Mesothelial cell of epicardium (in vitro differentiated cells): ENCODE measurements at places on chromosomes 3 and 15. TPM values are rescaled to one million over a fixed set of nuclear protein-coding genes. Genes with fewer than 3 reads are reported as not detected.

The MITF gene
- 6.9 to 8.2 TPM (median 7.0 TPM) in 3 replicates for total RNA-seq

The C3orf49 gene
- not detected in 3 replicates for total RNA-seq

The LRRC34 gene
- total RNA-seq = 4.3 to 5.3 TPM (median 5.1 TPM) in 3 replicates

The C3orf22 gene
- total RNA-seq = 0.22 to 0.38 TPM in 2 of 3 replicates, not detected in the other

The MASP1 gene
- 1.4 to 2.4 TPM (median 1.5 TPM) in 3 replicates for total RNA-seq

The C3orf38 gene
- total RNA-seq = 30.4 to 31.9 TPM (median 31.3 TPM) in 3 replicates

The PCNP gene
- 131 to 142 TPM (median 138 TPM) in 3 replicates for total RNA-seq

The GOLGA6B gene
- 0.18 to 0.57 TPM in 2 of 3 replicates, not detected in the other for total RNA-seq

The ASB14 gene
- total RNA-seq = not detected in 3 replicates

The HESX1 gene
- 1.5 to 2.4 TPM (median 1.7 TPM) in 3 replicates for total RNA-seq

The KCNAB1 gene
- total RNA-seq = 3.5 to 5.6 TPM (median 3.7 TPM) in 3 replicates

The CTDSPL gene
- total RNA-seq = 29.1 to 33.9 TPM (median 29.9 TPM) in 3 replicates

DNA sequence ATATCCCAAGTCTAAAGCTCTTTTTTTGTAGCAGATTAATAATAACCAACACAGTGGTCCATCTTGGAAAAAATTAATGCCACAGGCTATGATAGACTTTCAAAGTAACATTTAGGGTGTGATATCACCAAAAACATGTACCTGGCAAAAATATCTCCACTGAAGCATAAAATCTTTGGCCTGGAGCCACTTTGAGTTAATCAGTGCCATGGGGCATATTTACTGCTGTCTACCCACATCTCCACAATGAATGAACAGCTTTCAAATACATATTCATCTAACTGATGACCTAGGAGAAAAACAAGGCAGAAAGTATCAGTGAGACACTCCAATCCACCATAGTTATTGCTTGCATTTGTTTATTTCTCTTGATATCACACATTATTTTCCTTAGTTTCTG is 296.0 kb upstream of the MDFIC2 start:
- DNase-seq = no peak

DNA sequence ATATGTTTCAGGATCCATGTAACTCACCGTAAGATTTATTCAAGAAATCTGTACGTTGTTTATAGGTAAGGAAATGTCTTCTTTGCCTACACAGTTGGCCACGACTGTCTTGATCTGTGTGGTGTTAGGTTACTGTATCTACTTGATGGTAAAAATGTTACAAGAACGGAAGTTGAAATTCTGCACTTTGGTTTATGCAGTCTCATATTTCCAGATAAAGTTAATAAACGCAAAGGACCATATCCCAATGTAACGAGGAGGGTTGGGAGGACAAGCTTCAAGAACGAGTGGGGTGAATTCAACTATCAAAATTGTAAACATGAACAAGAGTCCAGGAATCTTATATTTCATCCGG is 1.0 kb downstream of the USF3 start:
- DNase-seq = no peak

GRCh38 chr3:82568776-82569338 is 807.4 kb upstream of the GBE1 start:
- DNase-seq = no peak

- DNase-seq = no peak
Measured at GRCh38 chr3:78204977-78205376, 1165.1 kb downstream of the ROBO2 start.

DNA sequence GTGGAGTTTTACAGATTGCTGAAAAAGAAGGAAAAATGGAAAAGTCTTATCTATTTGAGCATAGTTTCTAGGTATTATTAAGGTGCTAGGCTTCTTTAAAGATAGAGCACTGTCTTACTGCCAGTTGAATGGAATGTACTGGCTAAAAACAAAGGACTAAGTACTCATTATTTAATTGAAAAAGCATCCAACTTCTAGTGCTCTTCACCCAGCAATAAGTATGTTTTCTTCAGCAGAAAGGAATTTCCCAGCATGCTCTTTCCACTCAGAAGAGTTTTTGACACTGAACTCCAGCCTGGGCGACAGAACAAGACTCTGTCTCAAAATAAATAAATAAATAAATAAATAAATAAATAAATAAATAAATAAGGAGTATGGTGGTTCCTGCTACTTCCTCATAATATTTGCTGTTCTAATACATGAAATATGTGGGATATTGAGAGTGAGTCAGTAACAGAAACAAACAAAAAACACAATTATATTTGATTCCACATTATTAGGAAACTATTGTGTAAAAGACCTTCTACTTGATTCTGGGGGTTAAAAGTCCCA is 70.6 kb downstream of the ATP13A4 start:
- no peak for DNase-seq

DNA sequence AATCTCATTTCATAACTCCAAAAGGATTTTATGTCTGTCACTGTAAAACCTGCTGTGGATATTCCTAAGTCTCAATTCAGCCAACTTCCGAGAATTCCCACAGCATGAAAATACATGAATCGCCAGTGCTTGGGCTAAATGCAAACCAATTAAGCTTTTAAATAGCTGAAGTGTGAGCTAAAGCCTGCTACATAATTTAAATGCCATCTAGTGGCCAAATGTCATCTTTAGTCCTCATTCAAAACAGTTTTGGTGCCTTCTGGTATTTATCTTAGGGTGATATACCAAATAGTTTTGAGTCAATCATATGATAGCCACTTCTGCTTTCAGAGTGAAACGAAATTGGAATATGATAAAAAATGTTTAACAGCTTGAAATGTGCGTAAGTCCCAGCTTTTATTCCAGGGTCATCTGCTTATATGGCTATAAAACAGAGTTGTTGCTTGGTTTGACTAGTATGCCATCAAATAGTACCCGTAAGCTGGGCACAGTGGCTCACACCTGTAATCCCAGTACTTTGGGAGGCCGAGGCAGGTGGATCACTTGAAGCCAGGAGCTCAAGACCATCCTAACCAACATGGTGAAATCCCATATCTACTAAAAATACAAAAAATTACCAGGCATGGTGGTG is 41.8 kb upstream of the CCNL1 start:
- no peak for DNase-seq

DNA sequence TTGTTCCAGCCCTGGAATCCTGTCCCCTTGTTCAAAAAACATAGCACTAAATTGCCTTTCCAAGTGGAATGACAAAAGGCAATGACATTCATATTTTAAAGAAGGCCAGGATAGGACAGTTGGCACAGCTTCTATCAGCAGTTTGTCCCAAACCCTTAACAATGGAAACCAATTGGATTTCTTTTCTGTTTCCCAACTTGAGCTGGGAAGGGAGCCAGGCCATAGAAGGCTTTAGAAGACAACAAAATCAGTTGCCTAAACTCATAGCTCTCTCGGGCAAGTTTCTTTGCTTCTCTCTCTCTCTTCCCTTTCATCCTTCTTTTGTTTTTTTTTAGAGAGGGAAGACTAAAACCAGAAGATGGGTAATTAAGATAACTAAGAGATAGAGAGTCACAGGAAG is 227.7 kb upstream of the TPRG1 start:
- DNase-seq = no peak

DNA sequence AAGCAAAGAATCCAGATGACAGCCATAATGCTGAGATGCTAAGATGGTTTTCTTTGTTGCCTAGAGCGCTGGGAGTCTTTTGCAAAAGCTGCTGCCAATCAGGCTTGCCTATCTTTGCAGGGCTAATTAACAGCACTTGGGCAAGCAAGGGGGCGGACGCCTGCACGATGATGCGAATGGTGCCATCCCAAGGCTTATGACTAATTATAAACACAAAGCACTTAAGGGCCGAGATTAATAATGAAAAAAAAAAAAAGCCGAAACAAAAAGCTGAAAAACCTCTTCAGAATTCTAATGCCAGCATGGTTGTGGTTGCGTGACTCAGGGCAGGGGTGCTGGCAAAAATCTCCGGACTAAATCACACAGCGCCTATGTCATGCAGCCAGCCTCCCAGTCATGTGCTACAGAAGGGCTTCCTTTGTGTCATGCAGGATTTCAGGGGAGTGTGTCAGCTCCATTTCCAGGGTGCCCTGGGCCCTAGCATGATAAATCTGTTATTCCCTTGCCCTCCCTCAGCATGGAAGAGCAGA is 185.0 kb upstream of the ANKRD28 start:
- DNase-seq = no peak

GRCh38 chr3:79167651-79168416 is 600.0 kb downstream of the ROBO1 start:
- DNase-seq = no peak

DNA sequence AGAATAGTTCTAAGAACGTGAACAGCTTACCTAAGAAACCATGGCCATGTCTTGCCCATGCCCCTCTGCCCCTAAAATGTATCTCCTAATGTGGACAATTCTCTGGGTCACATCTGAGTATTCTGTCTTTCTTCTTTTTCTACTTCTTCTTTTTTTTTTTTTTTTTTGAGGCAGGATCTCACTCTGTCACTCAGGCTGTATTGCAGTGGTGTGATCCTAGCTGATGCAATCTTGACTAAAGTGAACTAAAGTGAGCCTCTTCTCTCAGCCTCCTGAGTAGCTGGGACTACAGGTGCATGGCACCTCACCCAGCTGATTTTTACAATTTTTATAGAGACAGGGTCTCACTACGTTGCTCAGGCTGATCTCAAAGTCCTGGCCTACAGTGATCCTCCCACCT is 204.8 kb upstream of the ZPLD1 start:
- DNase-seq = no peak

GRCh38 chr15:54481819-54482218 is 503.6 kb downstream of the UNC13C start:
- no peak for DNase-seq

DNA sequence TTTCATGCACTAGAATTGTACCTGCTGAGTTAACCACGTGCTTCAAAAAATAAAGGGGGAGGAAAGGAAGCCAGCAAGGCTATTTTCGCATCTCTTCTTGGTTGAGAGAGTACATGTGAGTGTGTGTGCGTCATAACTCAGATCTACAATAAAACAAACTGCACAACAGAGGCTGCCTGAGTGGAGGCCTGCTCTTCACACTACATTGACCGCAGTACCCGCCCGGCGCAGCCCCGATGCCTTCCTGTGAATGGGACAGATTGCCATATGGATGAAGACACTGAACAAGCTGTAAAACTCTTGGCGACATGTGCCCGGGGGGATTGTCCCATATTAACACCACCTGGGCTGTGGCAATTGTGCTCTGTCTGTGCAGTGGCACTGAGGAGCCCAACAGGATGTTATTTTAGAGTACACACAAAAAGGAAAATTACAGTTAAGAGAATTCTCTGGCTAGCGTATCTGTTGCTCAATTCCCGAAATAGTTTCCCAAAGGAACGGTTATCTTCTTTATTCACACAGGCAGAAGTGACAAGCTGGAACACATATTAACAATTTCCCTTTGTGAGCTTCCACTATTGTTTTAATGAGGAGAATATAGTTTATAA is 551.5 kb downstream of the FOXP1 start:
- no peak for DNase-seq

DNA sequence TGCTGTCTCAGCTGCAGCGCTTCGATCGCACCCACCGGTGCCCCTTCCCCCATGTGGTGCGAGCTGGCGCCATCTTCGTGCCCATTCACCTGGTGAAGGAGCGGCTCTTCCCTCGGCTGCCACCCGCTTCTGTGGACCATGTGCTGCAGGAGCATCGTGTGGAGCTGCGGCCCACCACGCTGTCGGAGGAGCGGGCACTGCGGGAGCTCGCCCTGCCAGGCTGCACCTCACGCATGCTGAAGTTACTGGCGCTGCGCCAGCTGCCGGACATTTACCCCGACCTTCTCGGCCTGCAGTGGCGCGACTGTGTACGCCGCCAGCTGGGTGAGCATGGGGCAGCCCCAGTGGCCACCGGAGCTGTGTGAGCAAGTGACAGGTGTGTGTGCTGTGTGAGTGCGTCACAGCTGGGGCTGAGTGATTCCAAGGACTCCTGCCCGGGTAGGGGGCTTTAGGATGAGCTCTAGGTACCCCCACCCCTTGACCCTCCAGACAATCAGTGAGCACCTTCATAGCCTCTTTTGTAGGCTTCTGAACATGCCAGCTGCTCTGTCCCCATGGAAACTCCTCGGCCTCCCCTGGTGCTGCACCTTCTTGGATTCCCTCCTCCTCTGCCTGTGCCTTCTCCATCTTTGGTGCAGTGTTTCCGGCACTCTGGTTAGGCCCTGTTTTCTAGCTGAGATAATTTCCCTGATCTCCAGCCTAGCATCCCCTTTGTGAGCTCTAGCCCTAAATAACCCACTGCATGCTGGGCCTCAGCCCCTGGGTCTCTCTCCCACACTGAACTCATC is 7.0 kb downstream of the C15orf39 start:
- DNase-seq = no peak

- no peak for DNase-seq
Measured at GRCh38 chr3:48464713-48465221, 18.2 kb downstream of the ATRIP start.

DNA sequence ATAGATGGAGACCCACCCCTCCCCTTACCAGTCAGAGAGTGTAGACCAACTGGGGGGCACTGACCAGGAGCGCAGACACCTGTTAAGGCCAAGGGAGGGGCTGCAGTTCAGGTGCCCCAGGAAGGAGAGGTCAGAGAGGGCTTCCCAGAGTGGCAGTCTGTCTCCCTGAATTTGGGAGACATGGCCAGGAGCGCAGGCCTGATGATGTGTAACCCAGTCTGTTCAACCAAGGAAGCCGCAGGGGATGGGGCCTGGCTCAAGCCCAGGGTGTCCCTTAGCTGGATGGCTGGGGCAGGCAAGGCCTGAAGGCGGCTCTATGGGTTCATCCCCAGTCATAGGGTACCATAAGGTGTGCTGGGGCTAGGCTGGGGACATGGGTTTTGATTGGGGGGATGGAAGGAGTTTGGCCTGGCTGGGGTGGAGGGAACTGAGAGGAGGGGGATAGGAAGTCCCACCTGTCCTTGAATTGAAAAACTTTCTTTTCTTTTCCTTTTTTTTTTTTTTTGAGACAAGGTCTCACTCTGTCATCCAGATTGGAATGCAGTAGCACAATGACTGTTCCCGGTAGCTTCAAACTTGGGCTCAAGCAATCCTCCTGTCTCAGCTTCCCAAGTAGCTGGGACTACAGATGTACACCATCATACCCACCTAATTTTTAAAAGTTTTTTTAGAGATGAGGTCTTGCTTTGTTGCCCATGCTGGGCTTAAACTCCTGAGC is 75.7 kb downstream of the SMAD6 start:
- DNase-seq = no peak

DNA sequence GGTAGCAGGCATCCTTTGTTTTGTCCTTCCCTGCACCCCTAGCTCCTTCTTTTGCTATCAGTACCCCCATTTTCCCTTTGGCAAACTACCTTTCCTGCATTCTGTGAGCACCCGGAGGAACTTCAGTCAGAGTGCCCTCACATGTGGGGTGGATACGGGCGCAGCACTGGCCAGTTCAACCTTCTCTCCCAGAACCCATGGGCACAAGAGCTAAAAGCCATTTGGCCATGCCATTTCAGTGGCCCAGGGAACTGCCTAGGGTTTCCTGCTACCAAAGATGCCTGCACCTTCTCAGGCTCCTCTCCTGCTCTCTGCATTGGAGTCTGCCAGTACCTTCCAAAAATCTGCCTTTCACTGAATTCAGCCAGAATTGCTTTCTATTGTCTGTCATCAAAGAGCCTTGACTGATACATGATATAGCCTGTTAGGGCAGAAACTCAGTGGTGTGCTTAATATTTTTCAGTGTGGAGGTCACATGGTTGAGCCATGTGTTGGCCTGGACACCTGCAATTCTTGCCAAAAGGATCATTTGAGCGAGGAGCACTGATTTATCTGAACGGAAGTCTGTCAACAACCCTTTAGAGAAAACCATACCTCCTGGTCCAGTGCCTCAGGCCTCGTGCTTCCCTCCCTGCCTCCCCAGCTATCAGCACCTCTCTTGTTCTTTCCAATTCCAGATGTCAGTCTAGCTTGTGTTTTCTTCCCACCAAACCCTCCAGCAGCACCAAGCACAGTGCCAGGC is 27.0 kb upstream of the HHATL start:
- DNase-seq = no peak
